ENCODE measurements at places on chromosomes 5 and 9. TPM values are rescaled to one million over a fixed set of nuclear protein-coding genes. Genes with fewer than 3 reads are reported as not detected.

INVS gene
- total RNA-seq, result 29.2 TPM

SLC36A3 gene
- total RNA-seq, result not detected

LRRC19 gene
- total RNA-seq, result not detected

DAPK1 gene
- 47.5 TPM for total RNA-seq

OR1J2 gene
- not detected for total RNA-seq

C9 gene
- total RNA-seq, result not detected

FIBCD1 gene
- 1.8 TPM for total RNA-seq

FOXD4L3 gene
- total RNA-seq, result not detected

GRCh38 chr5:129905473-129906176, 1.4 kb downstream of the CHSY3 start:
- H3K4me1 ChIP-seq, result peaks cover 13% of the 10 kb centered on the region
- H3K36me3 ChIP-seq, result no peaks in the 10 kb centered on the region
- H3K27me3 ChIP-seq, result peaks cover 81% of the 10 kb centered on the region
- DNase-seq, result peak; percentile 74
- peak overlapping the region; percentile 64 for H3K4me3 ChIP-seq

DNA sequence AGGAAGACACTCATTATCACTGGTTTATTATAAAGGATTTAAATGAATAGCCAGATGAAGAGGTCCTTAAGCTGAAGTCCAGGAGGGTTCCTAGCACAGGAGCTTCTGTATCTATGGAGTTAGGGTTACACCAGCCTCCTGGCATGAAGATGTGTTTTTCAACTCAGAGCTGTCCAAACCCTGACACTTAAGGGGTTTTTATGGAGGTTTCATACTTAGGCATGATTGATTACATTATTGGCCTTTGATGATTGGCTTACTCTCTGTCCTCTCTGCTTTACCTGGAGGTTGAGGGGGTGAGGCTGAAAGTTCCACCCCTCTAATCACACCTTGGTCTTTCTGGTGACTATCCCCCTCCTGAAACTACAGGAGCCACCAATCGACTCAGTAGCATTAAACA, 84.9 kb upstream of the ZNF169 start:
- no peak overlapping the region for H3K27ac ChIP-seq
- peaks cover 4% of the 10 kb centered on the region for H3K4me1 ChIP-seq
- no peak overlapping the region for H3K4me3 ChIP-seq
- no peak for DNase-seq
- H3K36me3 ChIP-seq, result peaks cover 4% of the 10 kb centered on the region
- no peaks in the 10 kb centered on the region for H3K27me3 ChIP-seq

DNA sequence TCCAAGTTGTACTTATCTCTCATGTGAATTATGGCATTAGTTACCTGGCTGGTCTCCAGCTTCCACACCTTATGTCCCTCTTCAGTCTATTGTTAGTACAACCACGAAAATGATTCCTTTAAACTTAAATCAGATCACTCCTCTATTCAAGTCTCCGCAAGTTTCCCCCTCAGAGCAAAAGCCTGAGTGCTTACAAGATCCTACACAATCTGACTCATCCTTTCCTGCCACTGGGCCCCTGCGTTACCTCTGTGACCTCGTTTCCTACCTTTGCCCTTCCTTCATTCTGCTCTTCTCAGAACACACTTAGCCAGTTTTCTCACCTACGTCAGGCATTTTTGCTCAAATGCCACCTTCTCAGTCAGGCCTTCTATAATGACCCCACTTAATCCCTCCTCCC, 45.1 kb upstream of the GLIS3 start:
- H3K27me3 ChIP-seq, result no peaks in the 10 kb centered on the region
- no peak overlapping the region for H3K4me3 ChIP-seq
- H3K4me1 ChIP-seq, result peaks cover 4% of the 10 kb centered on the region
- no peak overlapping the region for H3K27ac ChIP-seq

DNA sequence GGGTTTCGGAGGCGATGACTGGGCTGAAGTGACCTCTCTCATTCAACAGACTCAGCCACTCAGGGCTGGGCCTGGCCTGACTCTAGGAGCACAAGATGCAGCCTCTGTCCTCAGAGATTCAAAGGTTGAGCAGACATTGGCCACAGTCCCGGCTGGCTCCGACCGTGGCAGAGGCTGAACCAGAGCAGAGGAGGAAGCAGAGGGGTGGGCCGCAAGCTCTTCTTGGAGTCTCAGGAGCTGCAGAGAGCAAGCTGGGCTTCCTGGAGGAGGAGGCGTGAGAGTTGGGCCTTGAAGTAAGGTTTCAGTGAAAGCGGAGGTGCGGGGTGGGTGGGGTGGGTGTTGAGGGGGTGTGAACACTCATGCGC, 37.6 kb downstream of the ALG2 start:
- H3K36me3 ChIP-seq, result no peaks in the 10 kb centered on the region
- H3K4me1 ChIP-seq, result no peaks in the 10 kb centered on the region
- H3K27ac ChIP-seq, result no peak overlapping the region
- no peak for DNase-seq

DNA sequence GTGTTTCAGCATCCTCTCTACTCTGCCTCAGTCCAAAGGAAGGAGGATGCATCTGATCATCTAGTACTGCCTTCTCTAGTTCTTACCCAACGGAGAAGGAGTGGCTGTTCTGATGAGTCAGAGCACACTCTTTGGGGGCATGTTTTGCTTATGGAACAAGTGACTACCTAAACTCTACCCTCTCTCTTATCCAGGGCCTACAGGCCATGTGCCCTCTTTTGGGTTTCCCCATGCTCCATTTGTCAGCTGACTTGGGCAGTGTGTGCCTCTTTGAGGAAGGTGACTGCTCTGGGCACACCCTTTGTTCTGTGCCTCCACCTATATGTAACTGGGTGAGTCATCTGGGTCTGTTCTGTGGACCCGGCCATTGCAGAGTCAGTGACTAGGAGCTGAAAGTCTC, 89.6 kb upstream of the BNC2 start:
- H3K4me1 ChIP-seq, result no peaks in the 10 kb centered on the region
- DNase-seq, result no peak
- no peak overlapping the region for H3K27ac ChIP-seq
- no peak overlapping the region for H3K4me3 ChIP-seq
- H3K36me3 ChIP-seq, result no peaks in the 10 kb centered on the region

DNA sequence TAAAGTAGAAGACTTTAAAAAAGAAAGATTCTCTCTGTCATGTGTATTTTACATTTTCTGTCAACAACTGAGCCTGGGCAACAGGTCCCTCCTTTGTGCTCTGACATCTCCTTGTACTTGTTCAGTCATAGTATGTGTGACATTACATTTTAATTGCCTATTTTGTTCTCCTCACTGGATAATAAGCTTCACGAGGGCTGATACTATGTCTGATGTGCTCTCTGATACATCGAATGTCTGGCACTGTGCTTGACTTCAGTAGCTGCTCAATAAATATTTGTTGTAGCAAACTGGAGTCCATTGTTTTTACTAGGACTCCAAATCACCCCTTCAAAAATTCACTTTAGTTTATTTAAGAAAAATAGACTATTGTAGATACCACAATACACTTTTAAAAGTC, 482.0 kb downstream of the RASEF start:
- no peaks in the 10 kb centered on the region for H3K36me3 ChIP-seq
- no peak for DNase-seq
- H3K27me3 ChIP-seq, result no peaks in the 10 kb centered on the region

GRCh38 chr5:103943230-103943629, 380.6 kb upstream of the NUDT12 start:
- no peak overlapping the region for H3K27ac ChIP-seq
- no peak overlapping the region for H3K4me3 ChIP-seq
- H3K27me3 ChIP-seq, result no peaks in the 10 kb centered on the region
- no peak for DNase-seq

DNA sequence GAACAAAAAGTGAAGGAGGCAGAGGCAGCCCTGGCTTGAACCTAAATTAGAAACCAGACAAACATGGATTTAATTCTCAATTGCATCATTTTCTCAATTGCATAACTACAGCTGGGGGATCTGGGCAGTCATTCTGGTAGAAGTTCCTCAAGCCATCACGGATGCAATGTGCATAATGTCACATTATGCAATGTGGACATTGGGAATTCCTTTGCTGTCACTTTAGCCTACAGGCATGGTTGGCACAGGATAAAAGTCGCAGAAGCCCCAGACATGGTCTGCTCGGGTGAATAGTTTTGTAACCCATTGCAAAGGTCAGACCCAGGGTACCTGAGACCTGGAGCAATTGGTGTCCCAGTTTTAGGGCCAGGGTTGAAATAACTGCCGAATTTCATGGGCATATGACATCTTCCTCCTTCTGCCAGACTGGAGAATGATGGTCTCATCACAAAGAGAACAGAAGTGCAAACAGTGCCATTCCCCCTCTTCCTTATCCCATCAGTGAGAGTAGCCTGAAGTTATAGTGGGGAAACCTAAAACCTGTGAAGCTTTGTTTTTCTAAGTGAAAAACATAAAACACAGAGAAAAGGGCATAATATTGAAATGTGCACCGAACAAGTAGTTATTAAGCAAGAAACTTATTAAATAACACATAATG, 290.8 kb downstream of the MSX2 start:
- H3K27me3 ChIP-seq, result no peaks in the 10 kb centered on the region
- no peak for DNase-seq
- no peak overlapping the region for H3K4me3 ChIP-seq
- H3K27ac ChIP-seq, result no peak overlapping the region
- no peaks in the 10 kb centered on the region for H3K36me3 ChIP-seq

DNA sequence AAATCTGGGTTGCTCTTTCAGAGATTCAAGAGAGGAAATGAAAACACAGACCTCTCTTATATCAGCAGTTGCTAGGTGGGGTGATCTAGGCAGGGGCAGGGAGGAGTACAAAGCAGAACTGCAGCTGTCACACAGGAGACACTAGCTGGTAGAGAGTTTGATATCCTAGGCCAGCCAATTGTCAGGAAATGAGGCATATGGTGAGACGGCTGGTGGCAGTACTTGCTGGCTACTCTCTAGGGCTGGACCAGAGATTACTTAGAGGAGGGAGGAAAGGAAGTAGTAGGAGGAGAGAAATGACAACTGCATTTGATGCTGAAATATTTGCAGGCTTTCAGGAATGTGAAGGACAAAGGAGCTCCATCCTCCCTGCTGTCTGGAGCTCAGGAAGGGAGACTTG, 113.8 kb downstream of the TRIM32 start:
- H3K36me3 ChIP-seq, result no peaks in the 10 kb centered on the region
- DNase-seq, result peak; percentile 47
- no peak overlapping the region for H3K27ac ChIP-seq
- H3K4me1 ChIP-seq, result peaks cover 26% of the 10 kb centered on the region
- H3K4me3 ChIP-seq, result no peak overlapping the region
- no peaks in the 10 kb centered on the region for H3K27me3 ChIP-seq

- no peaks in the 10 kb centered on the region for H3K36me3 ChIP-seq
- H3K27ac ChIP-seq, result no peak overlapping the region
- DNase-seq, result no peak
- H3K4me1 ChIP-seq, result no peaks in the 10 kb centered on the region
- no peak overlapping the region for H3K4me3 ChIP-seq
Observed at GRCh38 chr9:131584858-131585257, 39.5 kb downstream of the PRRT1B start.

DNA sequence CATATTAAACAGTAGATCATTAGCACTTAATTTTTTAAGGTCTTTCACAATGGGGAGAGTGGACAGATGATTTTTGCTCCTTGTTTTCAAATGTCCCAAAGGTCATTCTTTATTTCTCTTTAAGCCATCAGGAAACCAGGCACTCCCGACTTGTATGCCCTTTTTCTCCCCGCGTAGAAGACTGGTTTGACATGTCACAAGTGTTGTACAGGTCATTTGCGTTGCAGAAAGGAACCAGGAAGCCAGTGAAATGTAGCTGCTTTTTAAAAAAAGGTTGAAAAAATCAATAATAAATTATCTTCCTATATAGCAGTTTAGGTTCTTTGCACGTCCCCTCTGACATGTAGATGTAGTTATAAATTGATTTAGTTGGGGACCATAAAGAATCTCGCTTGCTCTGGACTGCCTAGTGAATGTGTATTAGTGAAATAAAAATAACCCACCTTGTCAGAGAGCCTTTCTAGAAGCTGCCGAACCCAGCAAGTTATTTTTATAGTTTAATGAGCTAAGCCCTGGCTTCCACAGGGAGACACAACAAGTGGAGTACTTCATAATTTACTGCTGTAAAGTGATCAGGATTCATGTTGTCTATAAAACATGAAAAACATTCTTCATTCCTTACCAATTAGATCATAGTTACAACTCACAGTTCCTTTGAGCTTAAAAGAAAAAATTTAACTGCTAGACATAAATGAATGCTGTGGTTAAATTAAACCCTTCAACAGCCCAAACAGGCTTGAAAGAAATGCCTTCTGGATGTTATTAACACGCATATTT, 404.6 kb downstream of the CSNK1G3 start:
- no peak for DNase-seq
- H3K4me3 ChIP-seq, result no peak overlapping the region
- no peaks in the 10 kb centered on the region for H3K36me3 ChIP-seq
- no peaks in the 10 kb centered on the region for H3K4me1 ChIP-seq

DNA sequence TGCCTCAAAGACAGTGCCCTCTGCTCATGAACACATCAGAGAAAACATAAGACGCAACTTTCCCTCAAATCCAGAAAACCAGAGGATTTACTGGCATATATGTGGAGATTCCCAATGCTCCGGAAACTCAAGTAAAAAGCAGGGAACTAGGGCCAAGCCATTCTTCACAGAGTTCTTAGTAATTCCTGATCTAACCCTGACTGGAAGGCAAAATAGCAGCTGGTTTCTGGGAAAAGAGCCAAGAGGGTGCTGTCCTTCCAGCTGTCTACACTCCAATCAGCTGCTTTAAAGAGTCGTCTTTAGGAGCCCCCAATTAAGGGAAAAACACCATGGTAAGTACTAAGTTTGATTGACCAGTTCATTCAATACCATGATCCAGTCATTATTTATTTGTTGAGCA, 49.6 kb downstream of the GNA14 start:
- H3K27me3 ChIP-seq, result no peaks in the 10 kb centered on the region
- DNase-seq, result no peak
- no peak overlapping the region for H3K27ac ChIP-seq
- H3K4me3 ChIP-seq, result no peak overlapping the region

- no peak overlapping the region for H3K27ac ChIP-seq
- DNase-seq, result peak; percentile 67
- H3K4me3 ChIP-seq, result no peak overlapping the region
- no peaks in the 10 kb centered on the region for H3K36me3 ChIP-seq
- no peaks in the 10 kb centered on the region for H3K4me1 ChIP-seq
Observed at GRCh38 chr5:102561894-102562760, 63.3 kb upstream of the SLCO6A1 start.

- H3K27me3 ChIP-seq, result peaks cover 5% of the 10 kb centered on the region
- peaks cover 6% of the 10 kb centered on the region for H3K4me1 ChIP-seq
- no peak for DNase-seq
- no peak overlapping the region for H3K27ac ChIP-seq
- no peak overlapping the region for H3K4me3 ChIP-seq
Observed at GRCh38 chr5:179905161-179905560, 2.5 kb downstream of the TBC1D9B start.

DNA sequence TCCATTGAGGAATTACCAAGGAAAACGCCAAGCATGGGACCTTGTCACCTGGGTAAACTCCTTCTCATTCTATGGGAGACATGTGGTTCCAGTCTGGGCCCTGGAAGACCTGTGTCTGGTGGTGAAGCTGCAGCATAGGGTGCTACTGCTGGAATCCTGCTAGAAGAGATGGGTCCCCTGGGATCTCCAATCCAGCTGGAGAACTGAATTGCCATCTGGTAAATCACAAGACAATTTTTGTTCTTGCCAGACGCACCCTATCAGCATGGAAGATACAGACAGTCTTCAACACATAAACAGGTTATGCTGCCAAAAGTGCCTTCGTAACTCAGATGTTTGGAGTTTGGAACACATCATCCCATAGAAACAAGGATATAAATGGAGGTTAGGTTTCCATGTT, 424.0 kb upstream of the BRINP1 start:
- DNase-seq, result no peak
- no peak overlapping the region for H3K4me3 ChIP-seq
- H3K27me3 ChIP-seq, result no peaks in the 10 kb centered on the region
- H3K36me3 ChIP-seq, result no peaks in the 10 kb centered on the region
- H3K4me1 ChIP-seq, result no peaks in the 10 kb centered on the region

All from neural progenitor cell (in vitro differentiated cells).